CD4-positive, alpha-beta memory T cell (primary cell): ENCODE measurements at places on chromosomes 2 and 18.
A peak's percentile ranks its signal among the peaks of the same experiment; 100 is the strongest.

DNA sequence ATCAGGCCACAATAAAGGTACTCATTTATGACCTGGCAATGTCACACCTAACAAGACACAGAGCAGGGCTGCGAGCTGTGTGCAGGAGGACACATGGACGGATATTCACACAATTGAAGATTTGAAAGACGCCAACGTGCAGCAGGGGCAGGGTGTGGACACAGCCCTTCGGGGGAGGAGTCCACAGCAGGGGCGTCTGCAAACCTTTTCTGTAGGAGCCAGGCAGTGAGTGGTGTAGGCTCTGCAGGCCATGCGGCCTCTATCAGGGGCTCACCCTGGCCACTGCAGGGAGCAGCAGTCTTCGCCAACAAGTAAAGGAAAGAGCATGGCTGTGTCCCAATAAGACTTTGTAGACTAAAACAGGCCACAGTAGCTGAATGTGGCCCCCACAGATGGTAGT, 125.7 kb upstream of the SNTG2 start:
- no peak for DNase-seq

GRCh38 chr2:233241803-233242202, 9.7 kb upstream of the ATG16L1 start:
- DNase-seq = no peak

DNA sequence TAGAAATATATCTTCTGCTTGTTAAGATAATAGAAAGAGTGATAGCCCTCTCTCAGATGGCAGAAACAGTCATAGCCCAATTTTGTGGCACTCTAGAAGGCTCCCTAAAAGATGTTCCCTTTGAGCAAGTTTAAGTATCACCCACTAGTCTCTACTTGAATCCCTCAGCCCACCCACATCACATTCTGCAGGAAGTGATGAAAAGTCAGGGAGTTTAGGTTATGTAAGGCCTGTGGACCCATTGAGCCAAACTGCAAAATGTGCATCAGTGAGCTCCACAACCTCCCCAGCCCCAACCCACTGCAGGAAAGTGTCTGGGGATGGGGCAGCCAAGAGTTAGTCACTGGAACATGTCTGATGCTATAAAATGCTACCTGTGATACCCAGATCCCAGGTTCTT, 25.6 kb downstream of the ANKRD44 start:
- no peak for DNase-seq

GRCh38 chr18:43265465-43265864, 11.8 kb downstream of the SYT4 start:
- no peak for DNase-seq

GRCh38 chr2:154978244-154978643, 279.7 kb downstream of the KCNJ3 start:
- no peak for DNase-seq

DNA sequence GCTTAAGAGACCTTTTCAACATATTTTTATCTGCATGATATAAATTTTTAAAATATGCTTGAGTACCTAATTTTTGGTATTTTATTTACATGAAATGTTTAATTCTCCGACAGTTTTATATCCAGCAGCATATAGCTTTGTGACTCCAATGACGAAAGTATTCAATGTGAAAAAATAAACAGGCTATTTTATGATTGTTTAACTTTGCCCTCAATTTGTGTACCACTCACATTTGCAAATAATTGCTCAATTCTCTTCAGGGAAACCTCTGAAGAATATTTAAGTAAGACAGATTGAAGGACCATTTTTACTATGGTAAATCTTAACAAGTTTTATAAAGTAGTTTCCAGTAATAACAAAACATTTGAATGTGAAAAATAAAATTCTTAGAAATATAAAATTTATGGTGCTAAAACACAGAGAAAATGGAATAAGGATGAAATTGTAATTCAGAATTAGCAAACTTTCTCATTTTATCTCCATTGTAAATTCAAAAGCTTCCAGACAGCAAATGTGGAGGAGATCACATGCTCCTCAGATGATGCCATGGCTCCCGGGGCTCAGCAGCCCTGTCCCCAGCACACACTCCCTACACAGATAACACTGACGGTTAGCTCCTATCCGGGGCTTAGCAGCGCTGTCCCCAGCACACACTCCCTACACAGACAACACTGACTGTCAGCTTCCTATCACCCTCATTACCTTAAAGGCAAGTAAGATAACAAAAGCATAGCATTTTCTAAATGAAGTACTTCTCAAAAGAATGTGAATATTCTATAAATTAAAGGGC, 39.7 kb downstream of the SH3YL1 start:
- no peak for DNase-seq

- no peak for DNase-seq
Measured at GRCh38 chr2:30656079-30656478, 151.2 kb downstream of the CAPN13 start.

DNA sequence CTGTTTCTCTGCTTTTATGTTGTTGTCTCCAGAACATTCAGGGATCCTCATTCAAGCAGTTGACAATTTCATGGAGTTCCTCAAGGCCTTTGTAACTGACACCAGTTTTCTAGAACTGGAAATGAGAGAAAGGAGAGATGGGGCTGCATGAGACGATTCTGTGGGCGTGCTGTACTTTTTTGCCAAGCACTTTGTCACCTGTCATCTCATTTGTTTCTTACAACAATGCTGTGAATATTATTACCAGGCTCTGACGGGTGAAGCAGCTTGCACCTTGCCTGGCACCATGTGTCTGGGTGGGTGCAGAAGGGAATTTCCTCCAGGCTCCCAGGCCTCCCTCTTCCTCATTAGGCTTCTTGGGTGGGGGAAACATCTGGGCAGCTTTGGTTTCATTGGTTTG, 22.2 kb upstream of the ATOH8 start:
- DNase-seq = no peak

DNA sequence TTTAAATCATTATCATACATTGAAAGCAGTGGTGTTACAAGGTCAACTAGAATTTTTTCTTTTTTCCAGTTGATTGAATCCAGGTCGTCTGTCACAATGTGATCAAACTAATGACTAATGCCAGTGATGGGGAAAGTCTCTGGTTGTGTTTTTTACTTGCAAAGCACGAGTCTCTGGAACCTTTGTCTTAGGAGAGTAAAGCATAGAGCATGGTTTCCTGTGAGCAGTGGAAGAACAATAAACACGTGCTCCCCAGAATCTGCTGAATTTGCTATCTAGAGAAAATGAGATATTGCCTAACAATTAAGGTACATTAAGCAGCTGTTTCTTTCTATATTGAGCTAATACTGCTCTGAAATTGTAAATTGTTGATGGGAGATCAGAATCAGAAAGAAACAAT, 1332.4 kb upstream of the TMEFF2 start:
- DNase-seq = no peak

DNA sequence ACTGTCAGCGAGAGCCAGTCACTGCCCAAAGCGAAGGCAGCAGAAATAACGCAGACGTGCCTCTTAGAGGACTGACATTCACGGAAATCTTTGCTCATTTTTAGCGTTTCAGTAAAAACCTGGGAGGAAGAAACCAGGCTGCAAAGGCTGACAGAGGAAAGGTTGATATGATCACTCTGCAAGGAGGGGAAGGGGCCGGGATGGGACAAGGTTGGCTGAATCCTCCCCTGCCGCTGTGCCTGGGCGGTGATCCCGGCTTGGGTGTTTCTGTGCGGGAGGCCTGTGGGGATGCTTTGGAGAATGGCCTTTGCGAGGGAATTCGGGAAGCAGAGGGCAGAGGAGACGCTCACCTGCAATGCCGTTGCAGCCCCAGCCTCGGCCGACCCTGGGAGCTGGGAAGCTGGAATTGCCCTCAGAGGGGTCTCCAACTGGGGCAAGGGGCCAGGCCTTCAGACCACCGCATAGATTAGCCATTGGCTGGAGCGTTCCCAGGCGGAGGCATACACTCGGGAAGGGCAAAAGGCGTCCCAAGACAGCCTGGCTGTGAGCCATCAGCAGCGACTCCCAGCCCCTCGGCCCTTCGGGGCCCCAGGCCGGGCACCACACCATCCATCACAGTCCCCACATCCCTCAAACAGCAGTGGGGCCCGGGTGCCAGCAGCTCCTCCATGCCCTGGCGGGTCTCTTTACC, 111.7 kb upstream of the GPC1 start:
- DNase-seq = no peak

GRCh38 chr2:41199334-41199733, 747.4 kb upstream of the SLC8A1 start:
- no peak for DNase-seq

DNA sequence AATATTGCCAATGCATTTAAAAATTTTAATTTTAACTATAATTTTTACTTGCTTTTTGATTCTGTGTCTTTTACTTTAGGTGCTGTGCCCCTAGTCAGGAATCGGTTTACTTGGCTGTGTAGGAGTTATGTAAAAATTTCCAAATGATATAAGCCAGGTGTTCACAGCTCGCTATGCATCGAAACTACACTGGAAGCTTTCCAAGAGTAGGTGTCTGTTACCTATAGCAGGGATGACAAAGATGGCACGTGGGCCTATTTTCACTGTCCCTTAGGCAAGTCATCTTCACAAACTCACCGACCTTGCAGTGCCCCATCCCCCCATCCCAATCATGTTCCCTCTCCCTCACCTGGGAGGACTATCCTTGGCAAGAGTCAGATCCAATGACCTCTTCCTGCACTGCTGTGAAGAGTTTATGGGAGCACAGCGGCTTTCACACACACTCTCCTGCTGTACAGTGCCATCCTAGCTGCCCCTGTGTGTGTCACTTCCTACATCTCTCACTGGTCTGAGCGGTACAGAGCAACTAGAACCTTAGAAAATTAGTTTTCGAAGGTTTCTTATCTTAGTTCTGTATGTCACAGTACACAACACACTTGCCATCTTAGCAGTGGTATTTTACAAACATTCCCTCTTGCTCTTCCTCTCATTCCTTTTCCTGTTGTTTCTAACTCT, 49.2 kb upstream of the NAB1 start:
- DNase-seq = no peak

DNA sequence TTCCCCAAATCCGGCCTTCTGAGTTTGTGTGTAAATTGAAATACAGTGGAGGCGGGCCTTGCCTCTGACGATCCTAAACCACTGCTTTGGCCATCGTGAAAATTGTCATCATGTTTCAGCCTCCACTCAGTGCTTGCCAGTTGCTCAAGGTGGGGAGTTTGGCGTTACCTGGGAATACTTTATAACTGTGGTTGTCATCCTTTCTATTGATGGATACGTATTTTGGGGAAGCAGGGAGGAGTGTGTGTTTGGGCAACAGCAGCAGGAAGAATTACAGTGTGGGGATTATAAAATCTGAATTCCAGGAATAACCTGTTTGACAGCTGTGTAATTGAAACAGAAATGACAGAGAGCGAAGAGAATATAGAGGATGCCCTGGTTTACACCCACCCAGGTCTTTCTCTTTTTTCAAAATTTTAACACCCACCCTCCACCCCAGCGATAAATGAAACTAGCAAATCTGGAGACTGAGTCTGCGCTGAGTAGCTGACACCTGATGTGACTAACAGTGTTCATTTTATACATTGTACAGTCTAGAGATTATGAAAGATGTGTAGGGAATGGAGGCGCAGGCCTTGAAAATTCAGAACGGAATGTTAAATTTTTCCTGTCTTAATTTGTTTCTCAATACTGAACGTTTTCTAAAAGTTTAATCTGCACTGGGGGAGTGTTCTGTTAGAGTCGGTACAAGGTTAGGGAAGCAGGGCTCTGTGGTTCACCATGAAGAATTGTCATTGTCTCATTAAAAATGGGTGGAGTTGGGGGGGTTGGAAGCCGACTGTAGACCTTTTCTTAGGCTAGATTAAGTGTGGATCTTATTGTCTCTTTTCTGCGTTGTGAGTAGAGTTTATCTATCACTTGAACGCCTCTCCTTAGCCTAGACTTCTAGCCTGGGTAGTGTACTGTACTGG, 1.6 kb downstream of the MAP4K4 start:
- DNase-seq = peak; percentile 48

- no peak for DNase-seq
Measured at GRCh38 chr2:168189835-168190569, 57.4 kb downstream of the STK39 start.

DNA sequence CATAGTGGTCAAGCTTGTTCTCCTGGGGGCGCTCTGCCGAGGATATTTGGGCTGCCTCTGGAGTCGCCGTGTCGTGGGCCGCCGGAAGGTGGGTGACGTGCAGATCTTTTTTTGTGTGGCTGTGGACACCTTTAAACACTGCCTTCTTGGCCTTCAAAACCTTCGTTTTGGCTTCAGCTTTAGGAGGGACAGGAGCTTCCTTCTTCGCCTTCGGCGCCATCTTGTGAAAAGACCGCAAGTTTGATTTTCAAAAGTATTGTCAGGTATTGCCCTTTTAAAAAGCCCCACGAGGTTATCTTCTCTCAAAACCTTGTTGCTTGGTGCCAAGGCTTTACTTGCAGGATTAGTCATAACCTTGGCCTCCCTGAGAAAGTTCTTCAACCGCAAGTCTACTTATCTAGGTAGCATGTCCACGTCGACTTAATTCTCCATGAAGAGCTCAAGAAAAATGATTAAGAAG, 20.8 kb downstream of the LAMA3 start:
- no peak for DNase-seq

DNA sequence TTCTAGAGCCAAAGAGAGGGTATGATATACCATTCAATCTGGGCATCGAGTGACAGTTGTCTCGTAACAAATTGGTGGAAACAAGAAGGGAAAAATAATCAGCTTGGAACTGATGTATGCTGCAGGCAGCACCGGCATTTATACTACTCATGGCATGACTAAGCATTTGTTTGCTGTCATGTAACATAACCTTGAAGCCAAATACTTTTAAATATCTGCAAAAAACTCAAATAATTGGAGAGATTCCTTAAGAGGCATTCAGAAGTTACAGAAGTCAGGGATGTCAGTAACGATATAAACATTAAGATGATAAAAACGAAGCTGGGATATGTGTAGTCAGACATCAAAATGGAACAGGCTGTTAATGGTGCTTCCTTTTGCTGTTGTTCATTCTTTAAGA, 157.3 kb upstream of the MMADHC start:
- DNase-seq = no peak

DNA sequence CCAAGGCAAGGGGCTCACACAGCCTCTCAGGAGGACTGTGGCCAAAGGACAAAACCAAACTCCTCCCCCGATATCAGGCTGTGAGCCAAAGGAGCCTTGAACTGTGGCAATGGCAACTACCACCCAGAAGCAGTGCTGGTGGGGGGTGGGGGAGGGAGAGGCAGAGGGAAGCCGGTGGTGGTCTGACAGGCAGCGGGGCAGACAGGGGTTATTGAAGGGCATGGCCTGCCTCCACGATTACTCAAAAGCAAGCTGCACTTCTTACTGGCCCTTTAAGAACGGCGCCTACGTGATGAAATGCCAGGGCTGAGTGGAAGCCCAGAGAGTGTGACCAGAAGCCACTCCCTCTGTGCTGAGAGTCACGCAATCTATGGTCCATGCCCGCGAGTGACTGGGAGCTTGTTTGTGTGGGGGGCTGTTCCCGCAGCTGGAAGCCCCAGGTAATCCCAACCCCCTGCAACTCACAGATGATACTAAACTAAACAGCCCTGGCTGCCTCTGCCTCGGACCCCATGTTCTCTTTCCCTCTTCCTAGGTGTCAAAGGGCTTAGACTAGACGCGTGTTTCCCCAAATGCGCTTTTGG, 128.2 kb upstream of the CXCR4 start:
- DNase-seq = no peak

GRCh38 chr2:52473526-52473925, 1294.1 kb upstream of the CHAC2 start:
- no peak for DNase-seq

GRCh38 chr2:56464613-56465012, 280.8 kb downstream of the CCDC85A start:
- DNase-seq = no peak

- DNase-seq = no peak
Measured at GRCh38 chr18:58965291-58966004, 100.8 kb downstream of the ZNF532 start.

GRCh38 chr2:115999039-115999438, 1556.6 kb downstream of the DPP10 start:
- DNase-seq = no peak
